Fibroblast of lung (primary cell): ENCODE measurements at places on chromosomes 4 and X. TPM values are rescaled to one million over a fixed set of nuclear protein-coding genes. Genes with fewer than 3 reads are reported as not detected.

Gene PFKFB1
- under 0.01 TPM in 1 of 2 replicates, not detected in the other for total RNA-seq

Gene RPS6KA6
- 3.3 and 4.5 TPM in 2 replicates for total RNA-seq

Gene TNIP3
- total RNA-seq = 0.26 and 0.50 TPM in 2 replicates

Gene SERTM2
- under 0.01 TPM in 2 replicates for total RNA-seq

Gene MCF2
- under 0.01 TPM in 2 replicates for total RNA-seq

Gene ZCCHC18
- 0.66 and 1.3 TPM in 2 replicates for total RNA-seq

Gene RNF212
- 0.66 and 2.6 TPM in 2 replicates for total RNA-seq

Gene FAM9B
- total RNA-seq = not detected in 2 replicates

Gene SLC10A3
- 13.9 and 15.2 TPM in 2 replicates for total RNA-seq

Gene SHOX
- total RNA-seq = not detected in 2 replicates

Gene RHOXF2B
- not detected in 2 replicates for total RNA-seq

Gene CLNK
- not detected in 2 replicates for total RNA-seq

Gene TRMT2B
- 10.3 and 14.2 TPM in 2 replicates for total RNA-seq

Gene DGAT2L6
- total RNA-seq = not detected in 2 replicates

Gene DDX60
- total RNA-seq = 20.8 and 23.1 TPM in 2 replicates

Gene MAP3K15
- total RNA-seq = under 0.01 TPM in 2 replicates

Gene EDA
- total RNA-seq = 0.17 and 0.26 TPM in 2 replicates

DNA sequence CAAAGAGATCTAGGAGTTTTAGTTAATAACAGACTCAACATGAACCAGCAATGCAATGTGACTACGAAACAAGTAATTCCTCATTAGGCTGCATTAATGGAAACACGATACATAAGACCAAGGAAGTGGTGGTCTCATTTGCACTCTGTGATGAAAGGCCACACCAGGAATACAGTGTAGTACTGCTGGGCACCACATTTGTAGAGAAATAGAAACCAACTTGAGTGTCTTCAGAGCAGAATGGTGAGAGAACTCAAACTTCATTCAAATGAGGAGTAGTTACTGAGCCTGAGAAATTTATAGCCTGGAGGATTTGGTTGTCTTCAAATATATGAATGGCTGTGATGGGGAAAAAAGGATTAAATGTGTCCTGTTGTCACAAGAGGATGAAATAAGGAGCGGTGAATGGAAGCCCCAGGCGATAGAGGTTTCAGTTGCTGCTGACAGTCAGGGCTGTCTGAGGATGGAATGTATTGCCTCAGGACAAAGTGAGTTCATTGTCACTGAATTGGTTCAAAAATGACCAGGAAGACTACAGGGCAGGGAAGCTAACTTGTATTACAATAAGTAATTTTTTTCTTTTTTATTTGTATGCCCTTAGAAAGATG, 50.9 kb downstream of the NFKB1 start:
- no peak for DNase-seq

DNA sequence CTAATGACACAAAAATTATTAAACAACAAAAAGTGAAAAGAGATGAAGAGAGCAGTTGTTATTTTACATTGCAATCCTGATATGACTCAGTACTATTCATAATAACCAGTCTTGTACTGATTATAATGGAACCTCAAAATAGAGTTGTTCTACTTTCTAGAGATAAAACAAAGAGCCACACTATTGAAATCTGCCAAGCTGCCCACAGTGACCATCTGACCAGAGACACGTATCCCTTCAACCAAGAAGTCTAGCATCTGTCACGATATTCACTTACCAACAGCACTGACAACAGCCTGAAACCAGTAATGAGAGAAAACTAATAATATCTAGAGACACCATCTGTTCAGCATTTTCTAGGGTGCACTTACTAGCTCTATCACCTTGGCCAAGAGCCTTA, 466.7 kb downstream of the NKX6-1 start:
- no peak for DNase-seq

- no peak for DNase-seq
Measured at GRCh38 chr4:106676173-106676921, 307.8 kb upstream of the GIMD1 start.

DNA sequence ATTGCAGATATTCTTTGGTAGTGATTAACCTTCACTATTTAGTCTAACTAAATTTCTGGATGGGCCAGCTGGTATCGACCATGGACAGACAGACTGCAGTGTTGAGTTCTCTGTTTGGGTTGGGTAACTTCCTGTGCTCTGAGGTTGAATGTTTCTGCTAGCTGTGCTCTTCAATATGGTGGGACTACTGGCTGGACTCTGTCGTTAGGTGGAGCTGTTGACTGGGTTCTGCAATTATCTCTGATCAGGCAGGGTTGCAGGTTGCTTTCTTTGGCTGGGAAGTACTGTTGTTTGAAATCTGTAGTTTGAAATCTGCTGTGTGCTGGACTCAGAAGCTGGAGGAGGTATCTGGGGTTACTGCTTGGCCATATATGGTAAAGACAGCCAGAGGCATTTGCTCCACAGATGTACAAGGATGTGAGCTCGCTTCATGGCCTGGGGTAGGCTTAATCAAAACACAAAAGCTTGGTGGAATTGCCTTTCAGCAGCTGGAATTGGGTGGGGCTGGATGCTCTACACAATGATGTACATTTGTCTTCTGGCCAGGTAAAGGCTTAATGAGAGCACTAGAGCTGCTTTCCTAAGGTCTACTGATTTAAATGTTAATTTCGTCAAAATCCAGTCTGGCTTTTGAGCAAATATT, 1472.0 kb downstream of the FAM133A start:
- DNase-seq = no peak

DNA sequence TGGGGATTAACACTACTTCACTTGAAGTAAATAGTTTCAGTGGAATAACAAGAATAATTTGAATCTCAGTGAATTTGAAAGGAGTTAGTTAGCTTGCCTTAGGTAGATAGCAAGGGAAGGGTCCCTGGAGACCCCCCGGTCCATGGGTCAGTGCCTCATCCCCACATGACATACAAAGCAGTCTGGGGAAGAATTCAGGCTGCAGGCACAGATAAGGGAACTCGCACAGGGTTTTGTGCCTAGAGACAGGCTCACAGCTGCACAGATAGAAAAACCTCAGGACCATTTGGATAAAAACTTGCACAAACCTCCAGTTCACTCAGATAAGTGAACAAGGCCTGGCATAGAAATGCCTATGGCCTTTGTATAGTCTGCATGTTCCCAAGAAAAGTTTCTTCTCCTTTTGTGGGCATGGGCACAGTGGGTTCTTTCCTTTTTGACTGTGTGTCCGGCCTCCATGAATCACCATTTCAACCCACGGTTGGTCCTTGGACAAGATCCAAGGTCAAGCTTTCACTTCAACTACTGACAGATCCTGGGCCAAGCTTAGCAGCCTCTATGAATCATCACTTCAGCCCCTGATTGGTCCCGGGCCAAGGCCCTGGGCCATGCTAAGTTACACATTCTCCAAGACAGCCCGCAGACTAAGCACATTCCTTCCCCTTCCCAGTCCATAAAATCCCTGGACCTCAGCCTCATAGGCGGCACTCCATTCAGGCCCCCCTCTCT, 108.3 kb upstream of the KLHL4 start:
- DNase-seq = peak; percentile 94

GRCh38 chrX:12582649-12583048, 208.6 kb upstream of the PRPS2 start:
- no peak for DNase-seq

- DNase-seq = peak; percentile 69
Measured at GRCh38 chr4:139913398-139913990, 240.5 kb downstream of the MAML3 start.

DNA sequence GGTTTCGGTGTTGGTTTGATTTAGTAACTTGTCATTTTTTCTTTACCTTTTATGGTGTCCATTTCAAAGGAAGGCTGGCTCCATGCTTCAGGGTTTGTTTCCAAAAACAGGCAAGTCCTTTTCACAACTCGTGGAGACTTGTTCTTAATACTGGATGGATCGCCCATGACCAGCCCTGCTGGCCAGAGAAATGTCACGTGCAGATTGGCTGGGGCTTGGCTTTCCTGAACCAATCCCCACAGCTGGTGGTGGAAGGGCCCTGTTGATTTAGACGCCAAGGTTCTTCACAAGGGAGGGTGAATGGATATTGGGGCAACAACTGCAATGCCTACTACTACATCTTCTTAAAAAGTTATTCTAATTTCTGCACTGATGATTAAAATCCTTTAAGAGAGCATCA, 92.6 kb downstream of the SHROOM3 start:
- no peak for DNase-seq

DNA sequence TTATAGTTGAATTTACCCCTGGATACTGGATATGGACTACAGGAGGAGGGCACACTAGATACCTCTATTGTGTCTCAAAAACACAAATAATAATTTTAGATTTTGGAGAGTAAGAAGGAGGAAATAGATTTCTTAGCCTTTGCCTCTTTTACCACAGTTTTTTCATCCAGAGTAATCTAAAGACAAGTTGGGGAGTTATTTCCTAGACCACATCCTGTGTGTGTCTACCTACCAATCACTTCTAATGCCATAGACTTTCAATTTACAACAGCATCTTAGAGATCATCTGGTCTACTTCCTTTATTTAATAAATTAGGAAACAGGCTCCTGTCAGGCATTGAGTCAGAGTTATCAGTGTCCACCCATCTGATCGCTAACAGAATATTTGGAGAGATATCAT, 191.5 kb downstream of the EDA start:
- no peak for DNase-seq

- peak; percentile 4 for DNase-seq
Measured at GRCh38 chr4:147928400-147928799, 196.5 kb downstream of the ARHGAP10 start.

GRCh38 chrX:68929332-68930150, 100.7 kb downstream of the EFNB1 start:
- peak; percentile 86 for DNase-seq

DNA sequence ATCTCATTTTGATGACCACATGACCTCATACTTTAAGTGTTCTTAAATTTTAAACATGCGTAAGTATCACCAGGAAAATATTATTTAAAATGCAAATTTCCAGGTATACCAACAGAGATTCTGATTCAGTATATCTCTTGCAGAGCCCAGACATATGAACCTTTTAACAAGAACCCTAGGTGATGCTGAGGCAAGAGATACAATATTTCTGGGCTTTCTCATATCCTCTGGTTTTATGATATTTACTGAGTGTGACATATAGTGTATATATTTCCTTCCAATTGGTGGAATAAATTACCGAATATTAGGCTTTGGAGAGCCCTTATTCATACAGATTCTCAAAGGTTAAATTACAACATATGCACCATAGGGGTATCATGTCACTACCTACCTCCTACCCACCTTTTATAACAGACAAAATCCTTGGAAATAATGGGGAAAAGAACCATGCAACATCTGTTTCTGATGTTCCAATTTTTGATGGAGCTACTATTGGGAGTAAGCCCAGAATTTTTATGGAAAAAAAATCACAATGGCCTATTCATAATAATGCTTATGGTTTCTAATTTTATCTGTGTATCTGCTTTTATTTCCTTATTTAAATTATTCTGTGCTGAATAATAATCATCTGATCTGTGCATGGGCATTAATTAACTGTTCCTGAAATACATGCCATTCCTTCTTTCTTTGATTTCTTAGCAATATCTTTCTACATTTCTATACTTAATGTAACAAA, 27.1 kb downstream of the KCTD8 start:
- DNase-seq = no peak

DNA sequence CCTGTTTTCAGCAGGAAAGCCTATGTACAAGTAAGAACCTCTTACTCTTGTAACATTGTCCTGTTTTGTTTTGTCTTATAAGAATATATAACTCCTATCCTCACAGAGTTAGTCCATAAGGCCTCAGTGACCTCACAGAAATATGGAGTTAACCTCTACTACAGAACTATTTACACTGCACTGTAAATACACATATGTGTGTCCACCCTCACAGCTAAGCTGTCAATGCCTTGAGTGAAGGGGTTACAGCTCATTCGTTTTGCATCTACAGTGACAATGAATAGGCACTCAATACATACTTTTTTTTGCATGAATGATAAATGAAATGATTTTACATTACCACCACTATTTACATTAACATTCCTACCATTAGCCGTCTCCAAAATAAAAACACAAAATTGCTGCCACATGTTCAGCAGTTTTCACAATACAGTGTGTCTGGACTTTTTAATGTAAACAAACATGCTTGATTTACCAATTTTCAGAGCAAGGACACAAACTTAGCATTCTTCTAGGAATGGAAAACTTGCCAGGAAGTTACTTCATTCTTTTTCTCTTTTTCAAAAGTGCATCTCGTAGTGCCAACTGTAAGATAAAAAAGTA, 9.5 kb upstream of the NAAA start:
- no peak for DNase-seq

DNA sequence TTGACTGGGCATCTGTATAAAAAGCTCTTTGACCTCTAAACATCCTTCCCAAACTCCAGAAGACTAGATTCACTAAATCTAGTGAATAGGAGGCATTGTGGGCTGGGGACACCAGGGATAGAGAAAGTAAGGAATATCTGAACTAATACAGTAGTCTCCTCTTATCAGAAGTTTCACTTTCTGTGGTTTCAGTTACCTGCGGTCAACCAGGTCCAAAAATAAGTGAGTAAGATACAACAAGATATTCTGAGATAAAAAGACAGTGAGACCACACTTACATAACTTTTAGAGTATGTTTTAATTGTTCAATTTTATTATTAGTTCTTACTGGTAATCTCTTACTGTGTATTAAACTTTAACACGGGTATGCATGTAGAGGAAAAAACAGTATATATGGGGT, 376.5 kb downstream of the HNRNPD start:
- DNase-seq = no peak

DNA sequence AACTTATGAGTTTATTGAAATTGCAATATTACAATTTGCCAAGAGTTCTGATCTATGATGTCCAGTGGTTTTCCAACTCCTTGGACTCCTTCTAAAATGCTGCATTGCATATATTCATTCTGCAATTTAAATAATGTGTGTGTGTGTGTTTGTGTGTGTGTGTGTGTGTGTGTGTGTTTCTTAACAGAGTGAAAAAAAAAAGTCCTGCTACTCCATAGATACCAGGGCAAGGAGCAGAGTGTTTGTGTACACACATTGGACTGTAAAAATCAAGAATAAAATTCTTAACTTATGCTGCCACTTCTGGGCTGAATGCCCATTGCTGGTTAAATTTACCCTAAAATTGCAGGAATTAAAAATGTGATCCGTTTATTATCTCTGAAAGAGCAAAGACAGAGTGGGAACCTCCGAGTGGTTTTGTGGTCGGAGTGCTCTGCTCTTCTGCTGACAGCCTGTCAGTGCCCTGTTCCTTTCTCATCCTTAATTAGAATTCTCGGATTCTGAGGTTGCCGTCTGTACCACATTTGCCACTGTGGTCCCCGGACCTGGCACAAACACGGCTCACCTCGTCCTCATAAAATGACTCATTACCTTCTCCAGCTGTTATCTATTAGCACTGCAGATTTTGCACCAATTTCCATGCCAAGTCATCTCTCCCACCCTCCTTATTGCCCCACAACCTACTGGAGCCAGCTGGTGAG, 355.5 kb downstream of the KCNIP4 start:
- peak; percentile 5 for DNase-seq

- no peak for DNase-seq
Measured at GRCh38 chr4:183658362-183659028, 490 bp downstream of the RWDD4 start.

DNA sequence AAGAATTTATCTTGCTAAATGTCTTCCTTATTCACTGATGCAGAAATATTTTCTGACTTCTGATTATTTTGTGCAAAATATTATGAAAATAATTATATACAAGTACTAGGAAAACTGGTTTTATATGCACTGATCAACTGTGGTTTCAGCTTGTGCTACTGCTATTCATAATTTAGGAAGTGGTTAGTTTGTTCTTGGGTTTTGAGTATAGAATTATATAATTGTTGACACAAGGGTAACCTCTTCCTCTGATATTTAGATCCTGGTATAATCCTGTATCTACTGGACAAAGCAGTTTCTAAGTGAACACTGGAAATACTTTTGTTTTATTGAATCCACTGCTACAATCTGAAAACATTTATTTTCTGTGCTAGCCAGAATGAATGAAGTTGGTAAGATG, 182.8 kb downstream of the PDGFC start:
- no peak for DNase-seq
